ENCODE measurements at places on chromosomes 7 and 10.

DNA sequence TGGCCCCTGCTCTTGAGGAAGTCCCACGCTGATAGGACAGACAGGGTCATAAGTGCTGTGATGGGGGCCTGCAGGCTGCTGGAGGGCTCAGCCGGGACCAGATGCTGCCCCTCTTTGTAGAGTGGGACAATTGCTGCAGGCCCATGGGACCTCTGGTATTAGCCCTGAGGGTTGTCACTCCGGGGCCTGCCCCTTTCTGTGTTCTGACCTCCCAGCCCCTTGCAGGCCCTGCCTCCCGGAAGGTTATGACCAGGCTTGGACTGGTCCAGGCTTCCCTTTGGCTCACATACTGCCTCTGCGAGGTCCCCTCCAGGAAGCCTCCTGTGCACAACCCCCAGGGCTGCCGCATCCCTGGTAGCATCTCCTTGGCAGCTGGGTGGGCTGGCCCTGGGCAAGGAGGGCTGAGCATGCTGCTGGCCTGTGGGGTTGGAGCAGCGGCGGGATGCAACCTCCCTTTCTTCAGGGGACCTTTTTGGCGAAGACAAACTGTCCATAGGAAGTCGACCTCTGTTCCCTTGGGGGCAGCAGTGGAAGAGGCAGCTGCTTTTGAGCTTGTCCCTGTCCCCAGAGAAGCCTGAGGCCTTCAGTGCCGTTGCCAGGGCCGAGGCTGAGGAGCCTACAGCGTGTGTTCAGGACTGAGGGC is 8.8 kb downstream of the LIMK1 start:
- DNase-seq = no peak

DNA sequence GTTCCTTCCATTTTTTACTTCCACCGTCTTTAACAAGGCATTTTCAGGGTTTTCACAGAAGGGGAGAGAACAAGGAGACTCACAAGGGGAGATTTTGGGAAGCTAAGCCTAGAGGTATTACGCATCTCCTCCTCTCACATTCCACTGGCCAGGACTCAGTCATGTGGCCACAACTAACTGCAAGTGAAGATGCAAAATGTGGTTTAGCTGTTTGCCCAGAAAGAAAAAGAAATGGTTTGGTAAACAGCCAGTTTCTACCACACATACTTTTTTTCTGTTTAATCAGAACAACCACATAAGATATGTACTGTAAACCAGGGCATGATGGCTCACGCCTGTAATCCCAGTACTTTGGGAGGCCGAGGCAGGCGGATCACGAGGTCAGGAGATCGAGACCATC is 21.4 kb upstream of the HELLS start:
- no peak for DNase-seq

DNA sequence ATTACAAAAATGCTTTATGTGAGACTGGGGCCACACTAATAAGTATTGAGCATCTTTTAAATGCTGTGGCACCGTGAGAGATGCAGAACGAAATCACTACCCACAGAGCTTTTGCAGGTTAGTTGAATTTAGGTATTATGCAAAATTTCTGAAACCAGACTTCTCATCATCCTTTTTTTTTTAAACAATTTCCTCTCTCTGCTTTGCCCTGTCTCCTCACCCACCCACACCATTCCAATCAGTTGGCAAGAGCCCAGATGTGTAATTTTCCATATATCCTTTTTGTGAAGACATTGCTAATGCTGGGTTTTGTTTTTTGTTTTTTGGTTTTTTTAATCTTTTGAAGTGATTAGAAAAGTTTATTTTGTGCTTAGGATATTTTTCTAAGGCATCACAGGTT is 1.1 kb downstream of the YAE1 start:
- no peak for DNase-seq

DNA sequence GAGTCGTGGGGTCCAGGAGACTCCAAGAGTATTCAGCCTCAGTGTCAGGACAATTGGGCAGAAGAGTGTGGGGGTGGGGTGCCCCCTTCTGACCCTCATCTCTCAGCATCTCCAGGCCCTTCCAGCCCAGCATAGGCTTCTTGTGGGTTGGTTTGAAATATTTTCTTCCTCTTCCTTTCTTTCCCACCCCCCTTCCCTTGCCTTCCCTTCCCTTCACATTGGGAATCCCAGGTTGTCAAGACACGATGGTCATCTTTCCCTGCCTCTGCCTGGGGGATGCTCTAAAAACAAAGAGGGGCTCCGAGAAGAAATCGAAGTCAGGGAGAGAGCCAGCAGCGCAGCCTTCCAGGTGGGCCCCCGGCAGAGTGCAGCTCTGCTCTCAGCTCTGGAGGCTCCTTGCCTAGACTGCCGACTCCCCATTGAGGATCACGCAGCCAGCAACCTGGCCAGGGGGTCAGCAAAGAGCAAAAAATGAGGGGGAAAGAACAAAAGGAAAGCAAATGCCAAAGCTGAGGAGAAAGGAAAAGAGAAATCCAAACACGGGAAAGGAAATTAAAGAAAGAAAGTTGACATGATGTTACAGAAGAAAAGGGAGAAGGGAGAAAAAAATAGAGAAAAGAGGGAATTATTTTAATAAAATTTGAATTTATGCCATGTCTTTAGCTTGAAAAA is 1.5 kb downstream of the PAX2 start:
- DNase-seq = no peak

DNA sequence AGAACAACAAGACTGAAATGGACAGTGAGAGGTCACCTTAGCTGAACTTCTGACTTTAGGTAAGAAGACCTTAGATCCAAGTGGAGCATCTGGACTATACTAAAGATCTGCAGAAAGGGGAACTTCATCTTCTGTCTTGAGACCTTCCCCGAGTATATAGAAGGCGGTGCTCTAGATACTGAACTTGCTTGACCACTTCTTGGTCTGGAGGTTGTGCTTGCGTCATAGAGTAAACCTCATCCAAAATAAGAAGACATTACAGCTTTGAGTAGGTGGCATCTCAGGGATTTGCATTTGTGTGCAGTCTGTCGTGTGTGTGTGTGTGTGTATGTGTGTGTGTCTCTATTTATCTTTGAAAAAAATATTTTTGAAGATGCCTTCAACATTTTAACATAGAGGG is 157.5 kb downstream of the CHN2 start:
- DNase-seq = no peak

DNA sequence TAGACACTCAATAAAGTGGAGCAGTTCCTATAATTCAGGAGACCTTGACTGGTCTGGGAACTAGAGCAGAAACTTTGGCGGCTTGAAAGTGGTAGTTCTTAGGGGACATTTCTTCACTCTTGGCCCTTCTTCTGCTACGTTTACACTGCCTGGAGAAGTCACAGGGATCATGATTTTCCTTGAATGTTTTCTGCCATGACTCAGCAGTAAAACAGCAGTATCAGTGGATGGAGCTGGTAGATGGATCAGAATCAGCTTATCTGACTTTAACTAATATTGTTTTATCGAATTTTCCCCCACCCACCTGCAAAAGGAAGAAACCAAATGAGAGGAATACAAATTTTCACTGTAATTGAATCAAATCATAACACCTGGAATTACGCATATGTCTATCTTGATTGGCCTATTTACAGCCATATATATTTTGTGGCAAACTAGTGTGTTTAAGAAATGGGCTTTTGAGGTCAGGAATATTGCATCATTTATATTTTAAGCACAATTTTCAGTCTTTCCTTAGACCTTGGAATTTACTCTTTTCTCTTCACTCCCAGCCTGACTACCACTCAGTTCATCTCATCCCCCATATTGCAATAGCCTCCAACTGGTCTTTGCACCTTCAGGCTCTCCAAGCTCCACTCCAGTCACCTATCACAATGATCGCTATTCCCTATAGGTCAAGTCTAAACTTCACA is 14.9 kb upstream of the DLX5 start:
- DNase-seq = no peak

DNA sequence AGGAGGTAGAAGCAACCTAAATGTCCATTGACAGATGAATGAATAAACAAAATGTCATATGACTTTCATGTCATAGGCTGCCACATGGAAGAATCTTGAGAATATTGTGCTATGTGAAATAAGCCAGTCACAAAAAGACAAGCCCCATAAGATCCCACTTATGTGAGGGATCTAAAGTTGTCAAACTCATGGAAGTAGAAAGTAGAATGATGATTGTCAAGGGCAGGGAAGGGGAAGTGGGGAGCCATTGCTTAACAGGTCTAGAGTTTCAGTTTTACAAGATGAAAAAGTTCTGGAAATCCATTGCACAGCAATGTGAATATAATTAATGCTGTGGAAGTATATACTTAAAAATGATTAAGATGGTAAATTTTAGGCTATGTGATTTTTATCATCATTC is 229.3 kb upstream of the KMT2E start:
- DNase-seq = no peak

DNA sequence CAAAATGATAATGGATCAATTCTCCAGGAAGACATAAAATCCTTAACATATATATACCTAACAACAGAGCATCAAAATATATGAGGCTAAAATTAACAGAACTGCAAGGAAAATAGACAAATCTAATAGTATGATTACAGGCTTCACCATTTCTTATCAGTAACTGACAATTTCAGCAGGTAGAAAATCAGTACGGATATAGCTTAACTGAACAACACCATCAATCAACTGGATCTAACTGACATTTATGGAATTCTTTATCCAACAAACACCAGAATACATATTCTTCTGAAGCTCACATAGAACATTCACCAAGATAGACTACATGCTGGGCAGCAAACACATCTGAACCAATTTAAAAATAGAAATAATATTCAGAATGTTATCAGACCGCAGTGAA is 121.1 kb upstream of the CDC14C start:
- no peak for DNase-seq

GRCh38 chr7:128922496-128923410 is 12.2 kb upstream of the KCP start:
- DNase-seq = no peak

- DNase-seq = no peak
Observed at GRCh38 chr7:106083717-106084116, 28.4 kb downstream of the SYPL1 start.

DNA sequence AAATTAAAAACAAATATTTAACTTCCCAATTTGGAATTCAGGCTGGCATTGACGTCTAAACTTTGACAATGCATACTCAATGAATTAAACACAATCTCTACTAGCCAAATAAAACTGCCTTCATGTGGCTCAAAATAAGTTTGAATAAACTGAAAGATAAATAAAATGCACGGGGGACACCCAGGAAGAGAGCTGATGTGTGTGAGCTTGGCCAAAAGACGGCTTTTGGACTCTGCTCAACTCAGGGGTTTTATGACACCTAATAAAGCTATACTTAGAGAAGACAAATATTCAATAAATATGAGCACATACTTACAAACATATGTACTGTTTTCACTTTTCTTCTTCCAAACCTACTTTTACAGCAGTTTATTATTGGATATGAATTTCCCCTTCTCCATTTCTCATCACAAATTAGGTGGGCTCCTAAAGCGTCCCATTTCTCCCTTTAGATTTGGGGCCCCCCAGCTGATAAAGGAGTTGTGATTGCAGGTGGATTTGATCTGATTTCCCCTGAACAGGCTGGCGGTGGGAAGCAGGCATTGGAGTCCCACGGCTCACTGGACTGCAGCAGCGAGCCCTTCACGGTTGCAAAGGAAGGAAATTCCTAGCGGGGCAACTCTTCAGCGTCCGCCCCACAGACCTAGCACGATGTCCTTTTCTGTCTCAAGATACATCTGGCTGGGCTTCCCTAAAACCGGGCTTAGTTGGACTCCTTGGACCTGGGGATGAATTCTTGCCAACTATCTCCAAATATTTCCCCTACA is 79.6 kb downstream of the INSIG1 start:
- DNase-seq = no peak

DNA sequence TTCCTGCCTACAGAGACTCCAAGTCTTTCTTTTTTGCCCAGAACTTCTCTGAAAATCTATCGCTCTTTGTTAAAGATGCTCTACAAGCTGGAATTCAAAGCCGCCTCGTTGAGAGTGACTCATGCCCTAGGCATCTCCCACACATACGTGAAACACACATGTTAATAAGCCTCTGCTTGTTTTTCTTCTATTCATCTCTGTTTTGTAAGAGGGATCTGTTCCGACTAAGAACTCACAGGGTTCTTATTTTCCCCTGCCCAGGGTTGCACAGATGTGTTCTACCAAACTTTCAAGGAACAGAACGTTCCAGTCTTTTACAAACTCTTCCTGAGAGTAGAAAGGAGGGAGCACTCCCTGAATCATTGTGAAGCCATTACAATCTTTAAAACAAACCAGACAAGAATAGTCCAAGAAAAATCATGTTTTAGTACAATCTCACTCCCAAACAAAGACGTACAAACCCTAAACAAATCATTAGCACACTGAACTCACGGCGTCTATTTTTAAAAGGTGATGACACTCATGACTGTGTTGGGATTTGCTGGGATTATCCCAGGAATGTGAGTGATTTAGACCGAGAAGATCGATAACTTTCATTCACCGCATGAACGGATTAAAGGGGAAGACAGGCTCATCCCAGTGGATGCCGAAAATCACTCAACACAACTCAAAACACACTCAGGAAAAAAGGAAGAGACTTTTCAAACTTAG is 55.3 kb upstream of the INPP5A start:
- DNase-seq = no peak

DNA sequence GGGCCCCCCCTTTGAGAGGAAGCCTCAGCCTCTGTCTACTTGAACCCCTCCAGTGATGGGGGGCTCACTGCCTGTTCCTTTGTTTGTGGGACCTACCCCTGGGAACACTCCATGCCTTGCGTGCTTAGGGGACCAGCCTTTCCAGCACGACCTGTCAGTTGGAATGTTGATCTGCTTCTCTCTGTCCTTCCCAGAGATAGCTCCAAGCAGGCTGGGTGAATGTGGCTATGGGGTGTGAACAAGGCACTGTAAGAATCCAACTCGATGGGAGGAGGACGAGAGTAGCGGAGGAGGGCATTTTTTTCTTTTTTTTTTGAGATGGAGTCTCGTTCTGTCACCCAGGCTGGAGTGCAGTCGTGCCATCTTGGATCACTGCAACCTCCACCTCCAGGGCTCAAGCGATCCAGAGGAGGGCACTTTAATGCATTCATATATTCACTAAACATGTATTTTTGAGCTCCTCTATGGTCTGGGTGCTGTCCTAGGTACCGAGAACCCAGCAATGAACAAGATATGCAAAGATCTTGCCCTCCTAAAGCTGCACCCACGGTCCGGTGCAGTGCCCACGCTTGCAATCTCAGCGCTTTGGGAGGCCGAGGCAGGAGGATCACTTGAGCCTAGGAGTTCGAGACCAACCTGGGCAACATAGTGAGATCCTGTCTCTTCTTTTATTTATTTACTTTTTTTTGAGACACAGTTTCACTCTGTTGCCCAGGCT is 8.5 kb downstream of the CLIP2 start:
- DNase-seq = no peak

DNA sequence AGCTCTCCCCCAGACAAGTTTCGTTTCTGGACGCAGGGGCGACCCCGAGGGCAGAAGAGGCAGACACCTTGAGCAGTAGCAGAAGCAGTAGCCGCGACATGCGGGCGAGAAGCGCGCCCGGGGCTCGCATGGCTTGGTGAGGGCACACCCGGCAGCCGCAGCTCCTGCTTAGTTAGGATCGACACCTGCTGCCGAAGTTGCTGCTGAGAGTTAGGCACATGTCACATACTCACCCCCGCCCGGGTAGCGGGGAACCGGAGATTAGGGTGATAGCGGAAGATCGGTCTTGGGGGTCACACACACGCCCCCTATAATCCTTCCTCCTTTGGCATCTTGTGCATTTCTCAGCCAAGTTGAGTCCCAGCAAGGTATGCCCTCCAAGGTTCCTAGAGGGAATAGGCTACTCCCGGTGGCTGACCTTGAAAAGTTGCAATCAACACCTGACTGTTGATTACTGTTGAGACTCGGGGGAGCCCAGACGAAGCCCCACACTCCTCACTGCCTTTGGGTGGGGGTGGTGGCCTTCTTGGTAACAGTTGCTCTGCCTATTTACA is 668 bp downstream of the GPR37 start:
- no peak for DNase-seq

GRCh38 chr7:53609185-53609584 is 573.8 kb downstream of the POM121L12 start:
- no peak for DNase-seq

GRCh38 chr7:69218576-69218975 is 379.7 kb upstream of the AUTS2 start:
- DNase-seq = no peak

Measured in GM12864 (cell line).